ENCODE measurements at places on chromosomes 5 and 9. TPM values are rescaled to one million over a fixed set of nuclear protein-coding genes. Genes with fewer than 3 reads are reported as not detected.

CDC20B gene
- not detected for total RNA-seq

DNA sequence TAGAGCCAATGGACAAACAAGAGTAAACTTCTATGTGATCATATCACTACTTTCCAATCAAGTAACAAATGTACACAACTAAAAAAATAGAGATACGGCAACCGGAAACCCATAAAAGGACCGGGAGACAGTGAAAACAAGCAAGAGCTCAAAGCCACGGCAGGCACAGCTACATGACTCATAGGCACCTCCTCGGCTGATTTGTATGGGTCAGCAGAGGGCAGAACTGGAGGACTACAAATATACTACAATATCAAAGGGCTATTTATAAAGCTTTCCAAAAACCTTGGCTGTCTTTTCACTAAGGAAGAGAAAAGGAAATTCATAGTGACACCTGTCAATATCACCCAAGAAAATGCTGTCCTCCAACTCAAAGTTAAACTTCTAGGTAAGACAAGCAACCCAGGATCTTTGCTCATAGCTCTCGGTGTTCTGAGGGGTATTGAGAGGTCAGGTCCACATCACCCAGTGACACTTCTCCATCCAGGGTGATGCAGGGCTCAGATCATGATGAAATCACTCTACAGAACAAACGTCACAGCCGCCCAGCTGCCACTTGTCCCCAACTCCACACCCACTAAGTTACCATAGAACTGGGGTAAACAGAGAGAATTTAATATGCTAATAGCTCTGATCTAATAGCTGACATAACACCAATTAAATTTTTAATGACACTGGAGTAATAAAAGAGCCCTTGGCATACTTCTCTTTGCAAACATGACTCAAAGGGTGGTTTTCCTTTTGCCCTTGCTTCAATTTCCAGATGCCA, 41.3 kb downstream of the PFDN1 start:
- DNase-seq = no peak

GRCh38 chr5:143882520-143882919, 70.6 kb downstream of the HMHB1 start:
- DNase-seq = no peak

GRCh38 chr5:87116825-87117512, 150.7 kb upstream of the RASA1 start:
- DNase-seq = no peak

Measured in mesenteric fat pad (tissue), 1 donor.